ENCODE measurements at places on chromosomes 6 and 20.

DNA sequence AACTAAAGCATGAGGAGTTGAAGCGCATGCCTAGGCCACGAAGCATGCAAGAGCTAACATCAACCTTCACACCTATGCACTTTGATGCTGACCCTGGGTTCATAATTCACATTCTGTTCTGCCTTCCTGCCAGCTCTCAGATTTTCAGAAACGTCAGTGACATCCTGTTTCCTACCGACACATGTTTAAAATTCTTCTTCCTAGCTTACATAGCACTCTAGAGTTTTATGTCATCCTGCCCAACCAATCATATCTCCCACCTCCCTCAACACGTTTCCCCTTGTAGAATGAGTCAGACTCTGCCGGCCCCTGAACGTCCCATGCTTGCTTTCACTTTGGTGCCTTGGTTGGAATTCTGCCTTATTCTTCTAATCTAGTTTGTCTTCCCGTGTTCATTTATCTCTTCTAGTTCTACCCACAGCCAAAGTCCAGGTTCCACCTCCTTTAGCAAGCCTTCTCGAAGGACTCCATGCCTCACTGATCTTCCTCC is 97.2 kb upstream of the MAP7 start:
- DNase-seq, result no peak

- no peak for DNase-seq
Measured at GRCh38 chr6:106300944-106301343, 24.6 kb downstream of the ATG5 start.

DNA sequence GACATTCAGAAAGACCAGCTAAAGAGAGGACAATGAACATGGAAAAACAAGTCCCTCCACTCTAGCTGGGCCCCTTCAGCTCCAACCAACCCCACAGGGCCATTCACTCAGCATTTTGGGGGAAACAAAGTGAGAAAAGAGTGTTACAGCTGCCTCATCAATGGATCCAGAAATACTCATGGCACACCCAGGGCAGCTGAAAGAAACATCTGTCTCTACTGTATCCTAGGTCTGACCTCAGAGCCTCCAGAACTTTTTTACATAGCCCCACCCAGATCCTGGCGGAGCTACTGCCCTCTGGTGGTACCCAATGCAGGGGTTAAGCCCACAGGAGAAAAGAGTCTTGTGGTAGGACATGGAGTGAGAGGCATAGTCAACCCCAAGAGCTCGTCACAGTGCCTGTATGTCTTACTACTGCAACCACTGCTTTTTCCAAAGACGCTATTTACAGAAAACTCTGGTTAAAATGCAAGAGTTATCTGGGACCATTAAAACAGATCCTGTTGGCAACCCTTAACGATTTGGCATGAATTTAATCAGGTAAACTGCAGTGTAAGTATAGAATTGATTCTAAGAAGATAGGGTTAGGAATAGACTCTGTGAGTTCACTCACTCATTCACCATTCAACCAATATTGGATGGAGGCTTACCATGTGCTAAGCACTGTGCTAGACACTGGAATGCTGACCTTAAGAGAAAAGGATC is 37.4 kb upstream of the FAM83C start:
- no peak for DNase-seq

- no peak for DNase-seq
Measured at GRCh38 chr6:68756454-68757375, 121.6 kb downstream of the ADGRB3 start.

GRCh38 chr6:64990652-64991304 is 716.2 kb downstream of the EYS start:
- no peak for DNase-seq

DNA sequence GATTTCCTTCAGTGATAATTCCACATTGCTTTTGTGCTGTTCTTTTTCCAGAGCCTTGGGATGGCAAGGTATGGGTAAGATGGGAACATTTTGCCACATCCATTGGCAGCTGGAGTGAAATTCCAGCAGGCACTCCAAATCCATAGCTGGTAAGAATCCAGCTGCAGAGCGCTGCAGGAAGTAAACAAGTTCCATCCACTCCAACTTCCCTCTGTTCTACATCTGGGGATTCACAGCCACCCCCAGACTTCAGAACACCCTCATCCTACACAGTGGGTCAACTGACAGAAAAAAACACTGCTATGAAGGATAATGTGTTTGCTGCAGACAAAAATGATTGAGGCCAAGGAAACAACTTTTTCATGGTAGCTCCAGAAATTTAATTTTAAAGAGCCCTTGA is 747.8 kb downstream of the MAFB start:
- no peak for DNase-seq

- DNase-seq, result no peak
Measured at GRCh38 chr6:119350952-119351372, 1.4 kb upstream of the MAN1A1 start.

DNA sequence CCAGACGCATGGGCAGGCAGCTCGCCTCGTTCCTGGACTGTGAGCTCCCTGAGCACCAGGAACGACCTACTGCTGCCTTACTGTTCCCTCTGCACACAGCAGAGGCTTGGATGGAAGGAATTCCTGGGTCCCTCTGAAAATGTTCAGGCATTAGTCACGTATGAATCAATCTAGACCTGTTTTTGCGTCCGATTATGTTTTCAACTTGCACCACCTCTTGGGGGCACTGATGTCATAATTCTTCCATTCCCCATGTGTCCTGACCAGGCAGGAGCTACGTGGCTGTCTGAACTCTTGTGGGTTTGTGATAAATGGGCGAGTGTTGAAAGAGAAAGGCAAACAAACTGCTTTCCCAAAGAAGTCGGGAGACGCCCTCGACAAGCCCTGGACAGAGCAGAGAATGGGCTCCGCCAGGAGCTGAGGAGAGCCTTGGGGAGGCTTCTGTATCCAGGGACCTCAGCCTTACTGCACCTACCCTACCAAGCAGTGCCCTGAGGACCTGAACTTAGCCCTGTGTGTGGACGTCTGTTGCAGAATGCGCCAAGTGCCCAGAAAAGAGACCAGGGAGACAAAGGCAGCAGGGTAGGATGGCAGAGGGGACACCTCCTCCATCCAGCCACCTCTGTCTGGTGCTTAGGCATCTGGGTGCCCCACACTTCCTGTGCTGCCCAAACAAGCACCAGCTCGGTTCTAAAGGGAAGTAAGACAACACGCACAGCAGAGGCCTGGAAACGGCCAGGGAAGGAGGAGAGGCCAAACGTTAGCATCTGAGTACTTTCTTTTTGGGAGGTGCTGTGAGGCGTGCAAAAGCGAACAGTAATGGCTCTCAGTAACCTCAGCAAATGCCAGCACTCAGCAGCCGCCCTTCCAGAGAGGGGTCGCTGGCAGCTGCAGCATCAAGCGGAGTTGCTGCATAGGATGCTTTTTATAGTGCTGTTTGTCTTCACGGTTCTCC is 124.2 kb downstream of the LY86 start:
- no peak for DNase-seq

- no peak for DNase-seq
Measured at GRCh38 chr6:15239616-15240364, 6.1 kb upstream of the JARID2 start.

DNA sequence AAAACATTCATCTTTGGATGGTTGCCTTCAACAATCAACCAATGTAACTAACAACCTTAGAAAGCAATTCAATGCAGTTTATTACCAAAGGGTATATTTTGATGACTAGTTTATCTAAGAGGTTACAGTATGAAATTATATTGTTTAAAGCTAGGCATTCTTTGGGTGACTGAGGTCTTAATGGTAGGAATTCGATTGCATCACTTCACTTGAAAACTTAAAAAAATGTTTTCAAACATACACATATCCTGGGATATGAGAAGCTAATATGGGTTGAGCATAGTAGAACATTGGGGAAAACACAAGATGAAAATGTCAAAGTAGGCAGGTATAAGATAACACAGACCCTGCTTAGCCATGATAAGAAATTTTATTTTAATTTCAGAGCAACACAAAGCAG is 144.6 kb upstream of the BMP5 start:
- DNase-seq, result no peak

- DNase-seq, result no peak
Measured at GRCh38 chr6:15493437-15494168, 169.2 kb downstream of the DTNBP1 start.

DNA sequence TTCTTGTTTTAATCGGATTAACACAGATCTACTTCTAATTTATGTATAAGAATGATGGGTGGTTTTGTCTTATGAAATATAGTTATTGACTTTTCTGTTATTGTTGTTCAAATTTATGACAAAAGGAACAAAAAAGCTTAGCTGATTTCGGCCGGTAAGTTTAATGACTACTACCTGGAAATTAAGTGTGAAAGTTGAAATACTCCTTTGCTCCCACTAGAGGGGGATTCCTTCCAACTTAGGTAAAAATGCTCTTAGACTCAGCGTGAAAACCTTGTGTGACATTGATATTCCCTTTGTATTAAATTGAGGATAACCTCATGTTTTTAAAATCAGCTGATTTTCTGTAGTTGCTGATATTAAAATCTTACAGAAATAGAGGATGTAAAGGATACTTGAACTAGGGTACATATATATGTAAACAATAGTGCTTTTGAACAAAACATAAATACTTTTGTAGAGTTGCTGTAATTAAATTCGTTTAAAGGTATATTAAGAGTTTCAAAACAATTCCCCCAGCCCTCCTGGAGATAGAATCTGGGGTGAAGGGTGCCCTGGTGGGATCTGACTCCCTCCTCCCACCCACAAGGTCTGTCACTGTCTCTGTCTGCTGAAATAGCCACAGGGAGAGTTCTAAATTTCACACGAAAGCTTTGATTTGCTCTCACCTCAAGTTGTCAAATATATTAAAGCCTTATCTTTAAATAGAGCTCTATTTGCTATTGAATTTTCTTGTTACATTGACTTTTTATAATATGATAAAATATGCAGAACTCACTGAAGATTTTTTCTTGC is 257.5 kb downstream of the ARID1B start:
- no peak for DNase-seq

GRCh38 chr6:16472349-16473069 is 234.1 kb downstream of the GMPR start:
- no peak for DNase-seq

DNA sequence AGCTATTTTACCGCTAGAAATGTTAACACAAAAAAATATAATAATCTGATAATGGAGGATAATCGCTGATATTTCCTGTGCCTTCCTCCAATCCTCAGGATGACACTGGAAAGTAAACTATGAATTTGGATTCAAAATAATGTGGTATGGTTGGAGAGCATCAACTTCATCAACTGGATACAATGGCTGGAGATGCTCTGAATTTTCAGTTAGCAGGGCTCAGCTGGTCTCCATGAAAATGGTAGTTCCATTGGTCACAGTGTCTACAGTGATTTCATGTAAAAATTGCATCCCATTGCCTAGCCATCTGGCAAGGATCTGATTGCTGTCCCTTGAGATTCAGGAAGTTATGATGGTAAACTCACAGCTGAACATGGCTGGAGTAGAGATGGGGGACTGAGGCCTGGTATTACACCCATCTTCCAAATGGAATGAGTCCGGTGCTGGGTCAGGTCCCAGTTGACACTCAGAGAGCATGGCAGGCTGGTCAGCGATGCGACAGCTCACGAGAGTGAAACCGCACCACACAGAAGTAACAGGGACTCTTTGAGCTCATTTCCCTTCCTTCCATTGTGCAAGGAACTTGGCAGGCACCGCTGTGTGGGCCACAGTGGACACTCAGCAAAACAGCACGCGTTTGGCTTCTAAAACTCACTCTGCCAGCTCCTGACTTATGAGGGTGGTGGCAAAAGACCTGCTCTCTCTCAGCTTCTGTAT is 142.4 kb upstream of the TNFAIP3 start:
- DNase-seq, result no peak

DNA sequence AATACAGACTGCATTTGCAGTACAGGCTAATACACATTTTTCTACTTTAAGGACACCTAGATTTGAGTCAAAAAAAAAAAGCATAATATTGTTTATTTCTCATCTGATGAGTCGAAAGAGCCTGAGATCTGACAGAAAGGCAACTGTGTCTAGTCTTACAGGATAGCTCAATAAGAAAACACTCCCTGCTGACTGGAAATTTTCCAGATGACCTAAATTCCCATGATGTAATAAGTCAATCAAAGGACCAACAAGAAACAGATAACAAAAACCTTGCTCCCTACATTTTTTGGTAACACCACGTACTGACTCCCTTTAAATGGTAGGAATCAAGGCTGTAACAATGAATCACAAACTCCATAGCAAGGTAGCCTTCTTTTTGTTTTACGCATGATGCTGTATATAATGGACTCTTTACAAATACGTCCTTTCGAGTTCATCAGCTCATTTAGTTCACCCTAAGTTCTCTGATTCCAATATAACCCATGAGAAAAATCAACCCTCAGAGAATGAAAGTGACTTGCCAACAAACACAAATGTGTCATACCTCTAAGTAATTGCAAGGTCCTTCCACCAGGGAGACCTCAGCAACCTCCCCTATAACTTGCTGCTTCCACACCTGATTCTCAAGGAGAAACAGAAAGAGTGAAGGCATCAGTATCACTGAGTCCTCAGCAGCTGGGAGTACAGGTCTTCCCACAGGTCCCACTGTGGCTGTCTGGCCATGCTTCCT is 12.1 kb downstream of the TBX18 start:
- no peak for DNase-seq

GRCh38 chr6:154916857-154917256 is 78.3 kb upstream of the TIAM2 start:
- DNase-seq, result no peak

DNA sequence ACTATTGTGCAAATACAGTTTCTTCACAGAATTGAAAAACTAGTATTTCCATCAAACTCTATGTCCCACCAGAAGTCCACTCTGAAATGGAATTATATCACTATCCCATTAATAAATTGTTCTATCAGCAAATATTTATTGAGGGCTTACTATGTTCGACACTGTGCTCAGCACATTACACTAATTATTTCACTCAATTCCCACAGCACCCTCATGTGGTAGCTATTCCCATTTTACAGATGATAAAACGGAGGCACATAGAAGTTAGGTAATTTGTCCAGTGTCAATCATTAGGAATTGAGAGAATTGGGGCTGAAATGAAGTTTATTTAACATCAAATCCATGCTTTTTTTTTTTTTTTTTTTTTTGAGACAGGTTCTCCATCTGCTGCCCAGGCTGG is 52.5 kb downstream of the MKKS start:
- DNase-seq, result no peak

Measured in stimulated activated CD4-positive, alpha-beta T cell treated with anti-CD3 and anti-CD28 coated beads, TNF-alpha, amount 100 ng/mL, for 1 hour (primary cell).